Spleen (tissue), 13 donors: ENCODE measurements at places on chromosomes 7 and 10. TPM values are rescaled to one million over a fixed set of nuclear protein-coding genes. Genes with fewer than 3 reads are reported as not detected.

Gene MYO1G
- 62.1 TPM for total RNA-seq

Gene PRLHR
- not detected for total RNA-seq

Gene IMMP2L
- 32.7 TPM for total RNA-seq

Gene ABCB1
- 14.7 TPM for total RNA-seq

Gene FAM25A
- not detected for total RNA-seq

Gene IDI2
- total RNA-seq, result not detected

Gene COL26A1
- not detected for total RNA-seq

Gene IFIT1
- total RNA-seq, result 20.3 TPM

- no peak for DNase-seq
These were observed 182.6 kb downstream of the REEP3 start for GRCh38 chr10:63703740-63704345.

DNA sequence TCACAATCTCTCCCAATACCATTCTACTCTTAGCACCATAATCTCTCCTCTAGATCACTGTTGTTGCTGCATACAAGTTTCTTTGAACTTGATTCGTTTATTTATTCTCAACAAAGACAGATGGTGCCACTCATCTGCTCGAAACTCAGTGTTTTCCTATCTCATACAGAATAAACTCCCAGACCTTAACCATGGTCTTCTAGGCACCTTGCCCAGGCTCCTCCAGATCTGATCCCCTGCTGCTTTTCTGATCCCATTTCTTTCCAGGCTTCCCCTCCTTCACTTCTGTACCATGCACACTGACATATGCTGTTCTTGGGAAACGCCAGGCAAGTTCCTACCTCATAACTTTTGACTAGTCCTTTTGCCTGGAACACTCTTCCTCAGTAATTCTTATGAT is 645.7 kb downstream of the DNAJB9 start:
- no peak for DNase-seq

DNA sequence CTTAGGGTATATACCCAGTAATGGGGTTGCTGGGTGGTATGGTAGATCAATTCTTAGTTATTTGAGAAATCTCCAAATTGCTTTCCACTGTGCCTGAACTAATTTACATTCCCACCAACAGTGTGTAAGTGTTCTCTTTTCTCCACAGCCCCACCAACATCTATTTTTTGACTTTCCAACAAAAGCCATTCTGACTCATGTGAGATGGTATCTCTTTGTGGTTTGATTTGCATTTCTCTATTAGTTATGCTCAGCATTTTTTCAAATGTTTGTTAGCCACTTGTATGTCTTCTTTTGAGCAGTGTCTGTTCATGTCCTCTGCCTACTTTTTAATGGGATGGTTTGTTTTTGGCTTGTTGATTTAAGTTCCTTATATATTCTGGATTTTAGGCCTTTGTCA is 66.4 kb downstream of the MGAM2 start:
- DNase-seq, result no peak

DNA sequence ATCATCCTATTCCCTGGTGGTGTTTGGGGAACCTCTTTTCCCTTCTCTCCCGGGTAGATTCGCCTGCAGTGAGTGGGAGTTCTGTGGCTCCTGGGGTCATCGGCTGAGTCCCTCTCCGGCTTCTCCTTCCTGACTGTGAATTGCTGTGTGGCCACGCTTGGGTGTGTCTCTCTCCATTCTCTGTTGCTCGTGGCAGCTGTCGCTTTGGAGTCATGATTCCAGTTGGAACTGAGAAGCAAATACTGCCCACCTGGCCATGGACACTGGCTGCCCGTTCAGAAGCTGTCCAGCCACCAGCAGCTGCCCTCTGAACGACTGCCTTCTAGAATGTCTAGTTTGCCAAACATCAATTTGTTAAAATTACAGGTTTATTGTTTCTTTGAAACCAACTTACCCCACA is 23.1 kb upstream of the PITRM1 start:
- no peak for DNase-seq

GRCh38 chr10:102403115-102403514 is 7.6 kb downstream of the NFKB2 start:
- DNase-seq, result no peak

DNA sequence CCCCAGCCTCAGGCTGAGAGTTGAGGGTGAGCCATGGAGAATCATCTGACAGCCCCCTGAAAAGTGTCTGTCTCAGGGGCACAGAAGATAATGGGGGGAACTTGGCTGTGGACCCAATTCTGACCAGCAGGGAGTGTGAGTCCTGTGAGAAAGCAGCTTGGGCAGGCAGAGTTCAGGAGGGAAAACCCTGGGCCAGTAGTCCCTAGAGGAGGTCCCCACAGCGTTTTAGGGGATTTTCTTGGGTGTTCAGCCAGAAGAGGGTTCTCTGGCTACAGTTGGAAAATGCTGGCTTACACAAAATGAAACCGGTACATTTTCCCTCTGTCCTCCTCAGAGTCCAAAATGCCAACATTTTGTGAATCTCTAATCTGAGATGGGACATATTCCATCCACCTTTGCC is 35.8 kb upstream of the TRIM8 start:
- no peak for DNase-seq

GRCh38 chr10:78194539-78195402 is 161.1 kb downstream of the RPS24 start:
- no peak for DNase-seq

GRCh38 chr7:4681886-4682620 is at the start of gene FOXK1:
Gene FOXK1, plus strand, starts transcription at chr7:4682295. Its CDS starts 14 bp downstream, at chr7:4682309.
- peak; percentile 95 for DNase-seq

GRCh38 chr10:112126901-112127300 is 56.7 kb downstream of the GPAM start:
- DNase-seq, result no peak

GRCh38 chr7:158047391-158048059 is 540.1 kb downstream of the PTPRN2 start:
- peak; percentile 51 for DNase-seq

- DNase-seq, result peak; percentile 74
These were observed 145.1 kb downstream of the PLXNA4 start for GRCh38 chr7:132430861-132431822.

DNA sequence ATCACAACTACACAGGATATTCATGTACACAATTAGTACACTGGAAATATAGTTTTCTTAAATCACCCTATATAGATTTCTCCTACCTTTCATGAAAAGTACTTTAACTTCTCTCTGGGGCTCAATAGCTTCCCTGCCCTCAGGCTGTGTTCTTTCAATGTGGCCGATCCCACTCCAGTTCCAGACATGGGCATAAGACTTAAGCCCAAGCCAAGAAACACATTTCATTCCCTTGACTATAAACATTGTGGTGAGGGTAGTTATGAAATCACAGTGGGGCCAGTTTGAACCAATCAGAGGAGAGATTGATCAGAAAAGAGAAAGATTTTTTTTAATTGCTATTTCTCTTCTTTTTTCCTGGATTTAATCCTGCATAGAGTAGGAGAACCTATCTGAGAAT is 904.6 kb upstream of the SORCS1 start:
- no peak for DNase-seq

- no peak for DNase-seq
These were observed 350.1 kb upstream of the AOAH start for GRCh38 chr7:37074370-37074769.

- no peak for DNase-seq
These were observed 60.0 kb downstream of the ICA1 start for GRCh38 chr7:8201846-8202441.

DNA sequence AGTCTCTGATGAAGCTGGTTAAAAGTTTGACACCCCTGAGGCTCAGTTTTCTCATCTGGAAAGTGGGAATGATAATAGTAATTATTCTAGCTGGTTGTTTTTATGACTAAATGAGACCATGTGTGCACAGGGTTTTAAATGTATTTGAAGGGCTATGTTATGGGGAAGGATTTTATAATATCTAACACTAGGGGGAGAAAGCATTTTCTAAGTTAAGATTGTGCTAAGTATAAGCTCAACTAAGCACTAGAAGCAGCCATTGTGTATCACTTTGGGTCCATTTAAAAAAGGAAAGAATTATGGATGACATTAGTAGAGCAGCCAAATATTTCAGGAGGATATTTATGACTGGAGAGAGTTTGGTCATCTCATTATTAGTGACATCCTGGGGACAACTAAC is 49.5 kb upstream of the CREB5 start:
- DNase-seq, result no peak

- DNase-seq, result no peak
These were observed 37.6 kb downstream of the WBP1L start for GRCh38 chr10:102781090-102781920.

DNA sequence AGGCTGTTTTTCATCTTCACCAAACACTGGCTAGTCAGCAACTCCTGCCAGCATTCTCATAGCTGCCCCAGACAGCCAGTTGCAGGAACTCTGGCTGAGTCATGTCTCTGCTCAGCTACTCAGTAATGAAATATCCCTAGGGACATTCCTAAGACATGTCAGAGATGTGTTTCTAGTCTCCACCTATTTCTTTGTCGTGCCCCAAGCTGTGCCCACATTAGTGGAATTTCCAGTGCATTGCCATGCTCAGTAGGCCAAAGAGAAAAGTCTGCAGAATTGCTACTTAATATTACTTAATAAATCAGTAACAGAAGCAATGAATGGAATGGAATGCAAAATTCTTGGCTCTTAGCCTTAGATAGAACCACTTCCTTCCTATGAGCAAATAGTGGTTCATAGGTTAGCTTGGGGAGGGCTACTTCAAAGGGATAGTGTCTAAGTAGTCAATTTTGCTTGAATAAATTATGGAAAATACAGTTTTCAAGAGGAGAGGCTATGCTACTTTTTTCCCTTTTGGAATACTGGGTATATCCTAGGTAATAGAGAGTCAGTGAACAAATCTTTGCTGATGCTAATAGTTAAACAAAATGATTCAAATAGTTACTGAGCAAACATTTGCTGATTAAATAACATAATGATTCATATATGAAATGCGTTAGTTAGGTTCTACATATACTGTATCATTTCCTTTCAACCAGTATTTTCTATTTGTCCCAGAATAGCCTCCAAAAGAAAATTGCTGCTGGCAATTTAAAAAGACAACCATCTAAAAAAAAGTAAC is 23.6 kb upstream of the SEMA3C start:
- DNase-seq, result no peak

- no peak for DNase-seq
These were observed 621.0 kb downstream of the PARD3 start for GRCh38 chr10:34193931-34194626.

- DNase-seq, result no peak
These were observed 17.9 kb downstream of the ANKRD22 start for GRCh38 chr10:88833723-88834122.

DNA sequence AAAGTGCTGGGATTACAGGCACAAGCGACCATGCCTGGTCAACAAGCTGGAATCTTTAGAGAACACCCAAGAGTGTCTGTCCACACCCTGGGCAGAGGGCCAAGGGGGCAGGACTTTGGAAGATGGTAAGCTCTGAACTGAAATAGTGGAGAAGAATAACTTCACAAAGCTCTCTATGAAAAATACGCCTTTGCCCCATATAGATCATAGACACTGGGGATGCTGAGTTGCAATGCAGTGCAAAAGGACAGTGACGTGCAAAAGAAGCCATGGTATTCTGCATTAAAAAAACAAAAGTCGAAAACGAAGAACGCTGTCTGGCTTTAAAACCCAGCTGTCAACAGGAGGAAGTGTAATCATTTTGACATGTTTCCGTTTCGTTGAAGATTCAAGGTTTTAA is 353.6 kb downstream of the CALN1 start:
- DNase-seq, result peak; percentile 78

DNA sequence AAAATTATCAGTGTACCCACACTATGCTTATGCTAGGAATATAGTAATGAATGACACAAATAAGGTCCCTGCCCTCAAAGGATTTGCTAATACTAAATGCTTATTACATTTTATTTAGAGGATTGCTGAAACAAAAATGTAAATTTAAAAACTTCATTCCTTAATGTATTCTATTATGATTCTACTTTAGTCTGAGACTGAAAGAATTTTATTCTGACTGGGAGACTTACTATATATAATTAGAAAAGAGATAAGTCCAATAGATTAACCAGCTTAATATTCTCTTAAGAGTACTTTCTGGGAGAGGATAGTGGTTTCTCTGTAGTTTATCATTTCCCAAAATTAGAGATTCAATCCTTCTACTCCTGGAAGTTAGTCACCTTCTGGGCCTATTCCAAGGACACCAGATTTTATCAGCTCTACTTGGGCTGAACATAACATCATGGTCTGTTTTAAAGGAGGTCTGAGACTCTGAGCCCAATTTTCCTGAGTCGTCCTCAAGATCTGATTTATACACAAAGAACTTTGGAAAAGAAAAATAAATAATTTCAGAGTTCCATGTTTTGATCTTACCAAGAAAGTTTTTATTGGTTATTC is 41.1 kb downstream of the ASZ1 start:
- DNase-seq, result no peak

GRCh38 chr7:96075510-96076349 is 246.2 kb downstream of the SLC25A13 start:
- DNase-seq, result peak; percentile 81

DNA sequence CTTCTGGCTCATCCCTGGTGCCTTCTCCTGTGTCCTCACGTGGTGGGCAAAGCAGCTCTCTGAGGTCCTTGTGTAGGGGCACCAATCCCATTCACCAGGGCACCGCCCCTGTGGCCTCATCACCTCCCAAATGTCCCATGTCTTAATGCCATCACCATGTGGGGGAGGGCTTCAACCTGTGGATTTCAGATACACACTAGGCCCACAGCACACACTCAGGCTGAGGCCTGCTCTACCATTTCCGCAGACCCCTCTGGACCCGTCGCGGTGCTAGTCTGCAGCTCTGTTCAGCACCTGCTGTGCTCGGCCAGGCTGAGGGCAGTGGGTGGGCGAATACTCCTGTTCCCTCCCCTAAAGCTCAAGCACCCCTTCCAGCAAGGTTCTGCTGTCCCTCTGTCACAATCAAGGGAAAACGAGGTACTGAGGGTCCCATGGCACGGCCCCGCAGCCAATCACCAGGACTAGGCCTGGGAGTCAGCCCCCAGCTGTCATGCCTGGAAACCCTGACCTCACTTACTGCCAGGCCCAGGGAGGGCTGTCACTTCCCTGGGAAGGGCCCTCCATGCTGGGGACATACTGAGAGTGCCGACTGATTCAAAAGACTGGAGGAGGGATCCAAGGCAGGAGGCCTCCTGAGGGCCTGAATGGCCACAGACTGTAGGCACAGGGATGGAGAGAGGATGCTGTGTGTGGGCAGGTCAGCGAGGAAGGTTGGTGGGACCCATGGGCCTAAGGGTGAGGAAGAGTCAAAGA is 123.8 kb upstream of the RET start:
- peak; percentile 43 for DNase-seq

- no peak for DNase-seq
These were observed 10.2 kb downstream of the CLIP2 start for GRCh38 chr7:74299401-74299800.
